SJCRH30 (cell line): ENCODE measurements at places on chromosomes 2 and 18.

DNA sequence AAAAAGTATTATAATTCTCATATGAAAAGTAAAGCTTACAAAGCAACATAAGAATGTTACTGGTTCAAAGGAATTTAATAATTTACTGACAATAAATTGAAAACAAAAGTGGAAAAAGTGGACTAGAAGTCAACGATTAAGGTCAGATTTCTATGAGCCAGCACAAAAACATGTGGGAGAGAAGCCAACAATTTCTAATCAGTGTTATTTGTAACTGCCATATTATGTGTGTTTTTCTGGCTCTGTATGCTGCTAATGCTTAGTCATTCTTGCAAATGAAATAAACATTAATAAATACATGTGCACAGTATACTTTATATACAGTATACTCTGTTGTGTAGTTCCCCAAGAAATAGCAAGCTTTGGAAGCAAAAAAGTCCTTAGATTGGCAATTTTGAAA, 301.3 kb upstream of the RGPD4 start:
- no peak for DNase-seq

- DNase-seq = peak; percentile 43
These were observed 175.8 kb downstream of the LOXHD1 start for GRCh38 chr18:46481048-46481846.

DNA sequence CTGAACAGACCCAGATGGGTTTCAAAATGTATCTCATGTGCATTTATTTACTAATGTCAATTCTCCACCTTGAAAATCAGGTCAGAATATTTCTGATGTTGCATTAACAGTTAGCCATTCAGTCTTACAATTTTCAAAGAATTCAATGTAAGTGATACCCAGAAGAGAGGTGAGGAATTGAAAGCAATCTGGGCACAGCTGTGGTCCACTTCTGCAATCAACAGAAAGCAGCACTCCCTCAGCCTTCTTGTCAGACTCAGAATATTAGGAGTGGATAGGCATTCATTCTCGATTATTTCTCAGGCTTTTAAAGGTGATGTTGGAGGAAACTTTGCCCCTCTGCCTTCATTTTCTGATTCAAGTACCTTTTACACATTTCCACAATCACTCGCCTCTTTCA, 15.7 kb downstream of the CCL20 start:
- DNase-seq = no peak

GRCh38 chr2:207133820-207134519, 31.8 kb downstream of the KLF7 start:
- peak; percentile 66 for DNase-seq

DNA sequence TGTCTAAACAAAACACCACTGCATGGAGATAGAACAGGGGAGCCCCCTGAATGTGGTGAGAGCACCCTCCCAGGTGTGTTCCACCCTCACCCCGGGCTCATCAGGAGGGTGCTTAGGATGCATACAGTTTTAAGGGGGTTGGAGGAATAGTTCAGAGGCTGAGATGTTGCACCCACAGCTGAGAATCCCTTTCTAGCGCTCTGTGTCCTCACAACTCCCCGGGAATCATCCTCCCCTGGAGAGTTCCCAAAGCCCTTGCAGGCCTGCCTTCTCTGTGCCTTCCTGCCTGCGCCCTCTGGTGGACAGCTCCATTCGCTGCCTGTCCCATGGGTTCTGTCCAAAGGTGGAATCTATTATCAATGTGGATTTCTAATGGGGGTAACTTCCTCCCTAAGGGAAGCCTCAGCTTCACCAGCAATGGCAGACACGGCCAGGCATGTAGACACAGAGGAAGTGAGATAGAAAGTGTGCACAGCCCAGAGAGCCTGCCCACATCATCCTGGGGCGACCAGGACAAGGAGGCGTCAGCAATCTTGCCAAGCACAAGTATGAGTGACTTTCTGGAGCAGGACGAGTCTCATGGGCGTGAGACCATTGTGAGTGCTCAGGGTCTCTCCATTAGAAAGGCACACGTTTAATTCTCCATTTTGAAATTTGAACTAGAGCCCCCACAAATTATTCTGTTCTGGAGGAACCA, 1.2 kb upstream of the UGT1A5 start:
- DNase-seq = peak; percentile 83

DNA sequence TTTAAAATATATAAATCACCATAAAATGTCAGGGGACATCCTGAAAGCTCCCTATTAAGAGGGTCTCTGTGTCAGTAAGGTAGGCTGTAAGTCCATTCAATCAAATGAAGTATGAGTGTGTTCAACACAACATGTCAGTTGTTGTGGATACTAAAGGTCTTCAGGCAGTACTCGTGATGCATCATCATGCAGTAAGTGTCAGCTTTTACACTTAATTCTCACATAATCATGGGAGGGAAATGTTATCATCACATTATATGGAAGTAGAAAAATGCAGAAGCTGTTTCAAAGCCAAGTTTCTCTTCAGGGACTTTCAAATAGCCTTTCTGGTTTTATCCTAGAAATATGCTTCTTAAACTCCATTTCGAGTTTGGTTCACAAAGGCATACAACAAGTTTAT, 477.1 kb upstream of the ID2 start:
- no peak for DNase-seq

DNA sequence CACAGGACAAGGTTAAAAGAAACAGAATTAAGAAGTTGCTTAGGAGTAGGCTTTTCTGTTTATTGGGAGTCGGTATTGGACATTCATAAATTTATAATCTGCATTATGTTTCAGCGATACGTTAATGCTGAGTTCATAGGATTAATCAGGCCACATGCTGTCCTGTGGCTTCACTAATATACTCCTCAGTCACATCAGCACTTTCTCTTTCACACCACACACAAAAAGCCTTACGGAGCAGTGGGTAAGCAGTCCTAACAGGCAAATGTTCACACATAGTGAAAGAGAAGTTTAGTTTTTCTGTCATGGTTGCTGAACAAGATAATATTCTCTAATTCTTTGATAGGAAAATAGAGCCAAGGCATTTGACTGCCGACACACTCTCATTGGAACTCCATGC, 411.7 kb upstream of the RAB12 start:
- no peak for DNase-seq

DNA sequence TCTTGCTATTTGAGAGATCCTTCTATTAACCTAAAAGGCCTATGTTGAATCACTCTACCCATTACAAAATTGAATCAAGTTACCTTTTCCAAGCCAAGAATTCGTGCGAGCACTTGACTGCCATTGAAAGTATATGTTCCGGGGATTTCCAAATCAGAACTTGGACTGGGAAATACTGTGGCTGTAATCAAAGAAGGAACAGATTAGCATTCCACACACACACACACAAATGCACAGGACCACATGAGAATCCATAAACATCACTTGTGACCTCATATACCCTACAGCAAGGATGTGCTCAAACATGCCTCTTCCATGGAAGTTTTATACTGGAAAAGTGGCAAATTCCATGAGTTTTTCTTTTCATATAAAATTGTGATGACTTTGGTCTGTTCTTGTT, 86.0 kb downstream of the ABCA12 start:
- no peak for DNase-seq

DNA sequence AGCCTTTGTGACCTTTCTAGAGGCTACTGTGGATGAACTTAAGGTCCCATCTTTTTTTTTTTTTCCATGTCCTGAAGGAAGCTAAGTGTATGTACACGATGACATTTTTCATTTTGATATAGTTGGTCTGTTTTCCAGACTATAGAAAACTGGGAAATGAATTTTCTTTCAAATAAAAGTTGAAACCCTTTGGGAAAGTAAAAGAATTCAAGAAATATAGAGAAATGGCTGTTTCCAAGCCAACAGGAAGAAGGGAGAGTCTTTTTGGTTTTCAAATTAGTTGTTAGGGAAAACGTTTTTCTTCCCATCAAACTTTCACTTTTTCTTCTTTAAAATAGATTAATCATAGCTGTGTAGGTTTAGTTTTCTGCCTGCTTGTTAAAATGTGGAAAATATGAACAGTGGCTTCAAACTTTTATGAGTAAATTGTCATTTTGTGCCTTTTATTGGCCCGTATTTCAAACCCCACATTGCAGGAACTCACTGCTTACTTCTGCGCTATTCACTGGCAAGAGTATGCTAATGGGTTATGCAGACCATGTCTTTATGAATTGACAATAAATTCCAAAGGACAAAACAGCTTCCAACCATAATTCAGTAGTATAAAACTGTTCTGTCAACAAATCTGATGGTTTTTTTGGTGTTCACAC, 27.7 kb upstream of the LYPD1 start:
- no peak for DNase-seq

GRCh38 chr2:52405980-52406379, 1361.6 kb upstream of the CHAC2 start:
- no peak for DNase-seq
